Fibroblast of the aortic adventitia (primary cell): ENCODE measurements at places on chromosomes 4 and X.

- no peak for DNase-seq
Measured at GRCh38 chr4:162610116-162610515, 446.3 kb upstream of the FSTL5 start.

DNA sequence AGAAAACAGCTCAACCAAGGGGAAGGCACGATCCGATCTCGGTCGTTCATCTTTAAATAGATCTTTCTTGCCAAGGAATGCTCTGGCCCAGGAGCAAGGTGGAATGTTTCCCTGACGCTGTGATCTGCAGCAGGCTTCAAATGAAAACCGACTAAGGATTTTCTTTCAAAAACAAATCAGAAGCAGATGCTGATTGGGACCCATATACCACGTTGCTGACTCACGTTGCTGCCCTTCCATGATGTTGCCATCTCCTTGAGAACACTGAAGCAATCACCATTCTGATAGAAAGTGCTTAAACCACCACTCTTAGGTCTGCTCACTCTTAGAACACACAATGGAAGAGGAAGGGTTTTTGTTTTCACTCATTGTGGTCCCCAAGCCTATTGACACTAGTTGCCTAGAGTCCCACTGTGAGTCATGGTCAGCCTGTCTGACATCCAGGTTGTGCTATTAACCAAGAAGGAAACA is 26.1 kb downstream of the LAMTOR3 start:
- peak; percentile 88 for DNase-seq

GRCh38 chr4:111046811-111047210 is 423.9 kb upstream of the PITX2 start:
- DNase-seq = no peak

DNA sequence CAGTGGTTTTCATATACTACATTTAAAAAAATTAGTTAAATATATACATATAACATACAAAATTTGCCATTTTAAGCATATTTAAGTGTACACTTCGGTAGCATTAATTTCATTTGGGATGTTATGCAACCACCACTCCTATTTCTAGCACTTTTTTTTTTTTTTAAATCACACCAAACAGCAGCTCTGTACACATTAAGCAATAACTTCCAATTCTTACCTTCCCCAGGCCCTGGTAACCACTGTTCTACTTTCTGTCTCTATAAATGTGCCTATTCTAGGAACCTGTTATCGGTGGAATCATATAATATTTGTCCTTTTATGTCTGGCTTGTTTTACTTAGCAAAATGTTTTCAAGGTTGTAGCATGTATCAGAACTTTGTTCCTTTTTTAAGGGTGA is 39.1 kb downstream of the TMEM164 start:
- DNase-seq = no peak

DNA sequence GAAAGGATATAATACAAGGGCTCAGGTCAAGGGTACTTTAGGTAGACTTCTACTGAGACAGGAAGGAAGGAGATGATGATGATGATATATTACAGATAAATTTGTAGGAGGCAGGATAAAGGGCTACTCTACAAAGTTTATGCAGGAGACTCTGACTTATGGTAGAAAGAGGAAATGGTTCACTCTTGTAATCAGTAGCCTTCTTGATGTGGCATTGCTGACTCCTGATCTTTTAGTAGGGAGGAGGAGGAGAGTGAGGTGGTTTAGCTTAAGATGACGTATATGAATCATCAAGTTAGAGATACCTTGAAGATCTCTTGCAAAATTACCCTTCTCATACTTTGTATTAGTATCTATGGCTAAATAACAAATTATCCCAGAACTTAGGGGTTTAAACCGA is 4.7 kb downstream of the BLTP1 start:
- no peak for DNase-seq

DNA sequence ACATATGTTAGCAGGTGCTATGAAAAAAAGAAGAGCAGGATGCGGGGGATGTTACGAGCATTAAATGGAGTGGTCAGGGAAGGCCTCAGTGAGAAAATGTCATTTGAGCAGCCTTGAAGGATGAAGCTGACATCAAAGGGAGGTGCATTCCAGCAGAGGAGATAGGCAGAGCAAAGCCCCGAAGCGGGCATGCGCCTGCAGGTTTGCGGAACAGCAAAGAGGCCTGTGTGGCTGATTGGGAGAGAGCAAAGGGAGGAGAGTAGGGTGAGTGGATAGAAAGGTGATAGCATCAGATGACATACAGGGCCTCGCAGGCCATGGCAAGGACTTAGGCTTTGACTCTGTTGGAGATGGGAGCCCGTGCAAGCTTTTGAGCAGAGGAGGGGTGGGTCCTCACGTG is 95.4 kb upstream of the GPR50 start:
- no peak for DNase-seq

DNA sequence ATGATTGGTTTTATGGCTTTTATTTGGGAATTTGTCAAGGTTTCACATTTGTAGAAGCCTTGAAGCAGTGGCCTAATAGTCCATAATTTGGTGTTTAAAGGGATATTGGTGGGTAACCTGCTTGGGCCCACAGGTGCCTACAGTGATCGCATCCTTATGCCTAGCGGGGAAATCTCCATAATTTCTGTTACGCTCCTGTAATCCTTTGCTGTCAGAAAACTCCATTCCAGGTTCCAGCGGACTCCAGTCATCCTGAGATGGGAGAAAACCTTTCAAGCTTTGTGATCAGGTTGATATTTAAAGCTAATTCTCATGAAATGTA is 257.0 kb upstream of the JADE1 start:
- no peak for DNase-seq
